Bronchial epithelial cell (primary cell): ENCODE measurements at places on chromosomes 4 and X.

DNA sequence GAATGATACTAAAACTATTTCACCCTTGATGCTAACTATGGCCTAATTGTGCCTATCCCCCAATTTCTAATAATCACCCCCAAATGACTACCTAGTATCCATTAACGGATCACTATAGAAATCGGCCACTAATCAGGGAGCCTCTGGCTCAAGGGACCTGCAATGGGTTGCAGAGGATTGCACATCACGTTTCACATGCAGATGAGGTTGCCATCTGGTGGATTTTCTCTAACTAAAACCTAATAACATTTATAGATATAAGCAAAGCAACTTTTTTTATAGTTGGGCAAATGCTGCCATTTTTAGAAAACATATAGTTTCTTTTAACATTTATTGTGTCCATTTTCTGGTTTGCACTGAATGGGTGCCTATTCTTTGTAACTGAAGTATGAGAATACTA lies 28.3 kb upstream of the ALG13 start:
- peak; percentile 22 for DNase-seq

DNA sequence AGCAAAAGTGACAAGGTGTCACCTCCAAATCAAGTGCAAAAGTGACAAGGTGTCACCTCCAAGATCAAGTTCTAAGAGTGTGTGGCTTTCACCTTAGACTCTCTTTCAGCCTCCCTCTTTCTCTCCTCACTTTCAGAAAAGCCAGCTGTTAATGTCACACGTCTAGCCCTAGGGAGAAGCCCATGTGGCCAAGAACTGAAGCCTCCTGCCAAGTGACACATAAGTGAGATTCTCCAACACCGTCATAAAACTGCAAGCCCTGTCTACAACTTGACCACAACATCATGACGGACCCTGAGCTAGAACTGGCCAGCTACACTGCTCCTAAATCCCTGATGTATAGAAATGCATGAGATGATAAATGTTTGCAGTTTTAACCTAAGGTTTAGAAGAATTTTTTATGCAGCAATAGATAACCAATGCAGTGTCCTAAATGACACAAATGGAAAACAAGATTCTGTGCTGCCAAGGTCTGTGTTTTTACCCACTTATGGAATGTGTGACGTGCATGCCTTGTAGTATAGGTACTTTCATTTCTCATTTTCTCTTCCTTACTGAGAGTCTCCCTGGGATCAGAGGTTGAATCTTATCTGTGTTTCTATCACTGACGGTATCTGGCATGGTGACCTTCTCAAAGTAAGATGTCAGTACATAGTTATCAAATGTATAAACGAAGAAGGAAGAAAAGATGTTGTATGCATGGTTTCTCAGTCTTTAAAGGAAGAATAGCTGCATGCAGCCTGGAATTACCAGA lies 25.0 kb downstream of the NLGN4X start:
- DNase-seq = no peak

DNA sequence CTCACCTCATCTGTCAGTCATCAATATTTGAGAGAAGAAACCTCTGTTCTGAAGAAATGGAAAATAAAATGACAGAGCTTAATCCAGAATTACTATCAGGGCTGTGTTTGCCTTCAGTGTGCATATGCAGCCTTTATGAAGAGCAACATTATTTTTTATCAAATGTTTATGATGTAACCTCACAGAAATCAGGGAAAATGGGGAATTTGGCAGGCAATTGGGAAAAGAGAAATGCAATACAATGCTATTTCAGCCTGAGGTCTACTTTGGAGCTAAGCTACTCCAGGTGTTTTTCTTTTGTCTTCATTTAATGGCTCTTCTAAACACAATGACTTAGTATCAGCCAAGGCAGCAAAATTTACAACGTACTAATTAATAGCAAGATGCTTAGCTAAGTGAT lies 241.1 kb upstream of the TET2 start:
- no peak for DNase-seq

GRCh38 chr4:146282657-146283056 lies 68.3 kb downstream of the REELD1 start:
- no peak for DNase-seq

DNA sequence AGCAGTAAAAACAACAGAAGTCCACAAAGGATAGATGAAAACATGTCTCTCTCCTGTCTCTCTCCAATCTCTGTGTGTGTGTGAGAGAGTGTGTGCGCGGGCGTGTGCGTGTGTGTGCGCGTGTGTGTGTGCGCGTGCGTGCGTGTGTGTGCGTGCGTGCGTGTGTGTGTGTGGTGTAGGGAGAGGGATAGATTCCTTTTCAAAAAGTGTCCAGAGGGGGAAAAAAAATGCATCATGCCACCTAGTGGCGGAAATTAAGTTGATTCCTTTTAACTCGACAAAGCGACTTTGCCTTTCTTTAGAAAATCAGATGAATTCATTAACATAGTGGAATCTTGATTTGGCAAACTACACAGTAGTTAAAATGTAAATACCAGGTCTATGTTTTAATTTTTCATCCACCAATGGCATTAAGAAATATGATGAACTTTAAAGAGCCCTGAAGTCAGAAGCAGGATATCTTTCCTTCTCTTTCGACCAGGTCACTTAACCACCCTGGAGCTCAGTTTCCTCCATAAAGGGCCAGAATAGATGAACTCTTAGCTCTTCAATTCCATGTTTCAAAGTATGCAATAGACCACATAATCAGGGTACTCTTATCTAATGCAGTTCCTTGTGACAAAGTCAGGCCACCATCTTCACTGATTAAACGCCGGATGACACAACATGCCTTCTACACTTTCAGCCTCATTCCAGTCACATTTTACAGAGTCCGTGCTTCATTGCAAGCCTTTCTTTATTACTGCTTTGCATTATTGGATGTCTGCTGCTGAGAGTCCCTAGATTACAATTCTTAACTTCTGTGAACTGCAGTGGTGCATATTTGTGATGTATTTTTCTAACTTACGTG lies 162.8 kb downstream of the FBXO8 start:
- peak; percentile 56 for DNase-seq

- DNase-seq = no peak
Observed at GRCh38 chrX:31269914-31270313, 198.1 kb upstream of the FTHL17 start.

DNA sequence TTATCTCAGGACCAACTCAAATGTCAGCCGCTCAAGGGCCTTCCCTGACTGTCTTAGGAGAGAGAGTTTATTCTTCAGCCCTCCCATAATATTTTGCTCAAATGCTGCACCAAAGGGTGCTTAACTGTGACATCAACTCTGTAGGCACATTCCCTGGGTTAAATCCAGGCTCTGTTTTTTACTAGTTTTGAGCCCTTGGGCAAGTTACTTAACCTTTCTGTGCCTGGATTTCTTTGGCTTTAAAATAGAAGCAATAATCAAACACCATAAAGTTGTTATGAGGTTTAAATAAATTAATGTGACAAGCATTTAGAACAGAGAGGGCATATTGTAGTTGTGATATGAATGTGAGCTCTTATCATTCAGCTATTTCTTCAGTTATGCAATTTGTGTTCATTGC lies 54.2 kb upstream of the LIMCH1 start:
- DNase-seq = no peak

DNA sequence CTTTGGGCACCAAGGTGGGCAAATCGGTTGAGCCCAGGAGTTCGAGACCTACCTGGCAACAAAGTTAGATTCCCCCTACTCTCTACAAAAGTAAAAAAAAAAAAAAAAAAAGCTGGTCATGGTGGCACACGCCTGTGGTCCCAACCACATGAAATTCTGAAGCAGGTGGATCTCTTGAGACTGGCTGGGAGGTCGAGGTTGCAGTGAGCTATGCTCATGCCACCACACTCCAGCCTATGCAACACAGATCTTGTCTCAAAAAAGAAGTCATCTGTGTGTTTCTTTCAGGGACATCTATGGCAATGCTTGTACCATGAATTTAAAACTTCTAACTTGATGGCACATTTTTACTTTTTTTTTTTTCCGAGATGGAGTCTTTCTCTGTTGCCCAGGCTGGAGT lies 55.3 kb downstream of the UGT2A2 start:
- no peak for DNase-seq

DNA sequence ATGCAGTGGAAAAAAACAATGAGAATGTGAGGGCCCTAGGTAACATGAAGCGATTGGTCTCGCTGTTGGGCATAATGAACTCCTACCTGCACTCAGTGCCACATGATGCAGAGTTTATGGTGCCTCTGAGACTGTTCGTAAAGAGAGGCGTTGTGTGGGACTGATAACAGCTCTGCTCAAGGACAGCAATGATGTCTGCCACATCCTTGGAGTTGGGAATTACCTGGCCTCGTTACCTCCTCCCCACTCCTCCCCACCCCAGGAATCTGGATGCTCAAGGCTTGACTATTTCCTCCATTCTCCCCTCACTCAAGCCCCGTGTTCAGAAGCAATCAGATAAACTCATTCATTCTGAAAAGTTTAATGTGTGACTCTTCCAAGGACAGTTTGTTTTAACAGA lies 148.0 kb upstream of the JADE1 start:
- no peak for DNase-seq

DNA sequence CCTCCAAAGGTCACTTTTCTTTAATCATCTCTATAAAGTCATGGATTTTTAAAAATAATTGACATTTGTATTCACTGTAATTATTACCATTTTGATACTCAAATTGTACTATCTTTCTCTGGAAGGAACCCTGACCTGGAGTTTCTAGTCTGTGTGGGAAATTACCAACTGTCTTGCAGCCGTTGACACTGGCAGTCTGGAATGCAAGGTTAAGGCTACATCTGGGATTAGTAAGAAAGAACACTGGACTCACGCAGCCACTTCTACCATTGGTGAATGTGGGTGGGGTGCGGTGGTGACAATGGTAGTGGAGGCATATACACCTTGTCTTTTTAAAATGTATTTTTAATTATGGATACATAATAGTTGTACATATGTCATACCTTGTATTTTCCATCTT lies 40.9 kb downstream of the EGF start:
- peak; percentile 21 for DNase-seq

DNA sequence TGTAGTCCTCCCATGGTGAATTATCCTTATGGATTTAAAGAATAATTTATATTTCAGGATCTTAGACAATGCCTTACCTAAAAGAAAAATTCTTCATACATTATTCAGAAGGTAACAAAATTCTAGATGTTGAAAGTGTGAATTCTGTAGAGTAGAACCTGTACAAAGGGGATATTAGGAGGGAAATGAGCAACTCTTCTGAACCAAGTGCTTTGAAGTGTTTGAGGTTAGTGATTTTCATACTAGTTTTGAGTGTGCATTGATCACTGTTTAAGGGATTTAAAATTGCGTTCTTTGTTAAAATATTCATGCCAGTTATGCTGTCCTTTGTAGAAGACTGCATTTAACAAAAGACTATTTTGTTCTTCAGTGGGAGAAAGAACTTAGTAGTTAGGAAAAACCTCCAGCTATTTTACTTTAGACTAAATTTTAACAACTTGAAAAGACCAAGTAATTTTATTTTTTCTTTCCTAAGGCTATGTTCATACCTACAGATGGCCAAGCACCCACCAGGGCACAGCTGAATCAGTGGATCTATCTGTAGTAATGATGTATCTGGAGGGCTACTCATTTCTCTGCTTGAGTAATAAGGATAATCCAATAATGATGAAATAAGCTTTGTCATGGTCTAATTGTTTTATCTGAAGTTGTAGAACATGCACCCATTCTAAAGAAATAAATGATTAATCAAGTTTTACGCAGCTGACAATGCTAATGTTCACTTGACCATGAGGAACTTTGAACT lies 134.3 kb upstream of the RPS6KA6 start:
- no peak for DNase-seq

GRCh38 chrX:2693113-2694002 lies 2.3 kb downstream of the CD99 start:
- no peak for DNase-seq

DNA sequence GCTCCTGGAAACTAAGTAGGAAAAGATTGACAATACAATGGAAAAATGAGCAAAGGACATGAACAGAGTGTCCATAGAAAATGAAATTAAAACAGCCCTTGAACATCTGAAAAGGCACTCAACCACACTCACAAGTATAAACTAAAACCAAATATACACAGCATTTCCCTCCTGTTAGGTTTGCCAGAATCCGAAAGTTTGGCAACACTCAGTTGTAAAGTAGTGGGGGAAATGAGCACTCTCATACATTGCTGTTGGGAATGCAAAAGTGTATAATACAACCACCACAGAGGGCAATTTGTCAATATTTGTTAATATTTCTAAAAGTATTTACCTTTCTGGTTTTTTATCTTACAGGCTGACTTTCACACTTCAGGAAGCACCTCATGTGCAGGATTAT lies 84.2 kb upstream of the TMEM164 start:
- DNase-seq = no peak

DNA sequence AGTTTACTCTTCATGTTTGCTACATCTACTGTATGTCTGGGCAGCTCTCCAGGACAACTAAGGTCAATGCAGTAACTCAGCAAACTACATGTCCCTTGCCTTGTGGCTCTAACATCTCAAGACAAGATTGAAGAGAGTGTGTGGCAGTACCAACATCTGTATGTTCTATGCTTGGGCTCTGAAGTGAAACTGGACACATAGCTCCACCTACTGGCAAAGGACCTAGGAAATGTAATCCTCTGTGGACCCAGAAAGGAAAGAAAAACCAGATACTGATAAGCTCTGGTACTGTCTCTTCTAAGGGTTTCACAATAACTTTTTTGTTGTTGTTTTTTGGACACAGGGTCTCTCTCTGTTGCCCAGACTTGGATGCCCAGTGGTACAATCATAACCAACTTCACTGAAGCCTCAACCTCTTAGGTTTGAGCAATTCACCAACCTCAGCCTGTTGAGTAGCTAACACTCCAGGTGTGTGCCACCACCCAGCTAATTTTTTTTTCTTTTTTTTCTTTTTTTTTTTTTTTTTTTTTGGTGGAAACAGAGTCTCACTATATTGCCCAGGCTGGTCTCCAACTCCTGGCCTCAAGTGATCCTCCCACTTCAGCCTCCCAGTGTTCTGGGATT lies 64.1 kb downstream of the QDPR start:
- DNase-seq = peak; percentile 68

GRCh38 chr4:11878241-11878640 lies 449.5 kb upstream of the HS3ST1 start:
- DNase-seq = no peak

- DNase-seq = no peak
Observed at GRCh38 chrX:50779694-50780093, 34.3 kb downstream of the SHROOM4 start.

DNA sequence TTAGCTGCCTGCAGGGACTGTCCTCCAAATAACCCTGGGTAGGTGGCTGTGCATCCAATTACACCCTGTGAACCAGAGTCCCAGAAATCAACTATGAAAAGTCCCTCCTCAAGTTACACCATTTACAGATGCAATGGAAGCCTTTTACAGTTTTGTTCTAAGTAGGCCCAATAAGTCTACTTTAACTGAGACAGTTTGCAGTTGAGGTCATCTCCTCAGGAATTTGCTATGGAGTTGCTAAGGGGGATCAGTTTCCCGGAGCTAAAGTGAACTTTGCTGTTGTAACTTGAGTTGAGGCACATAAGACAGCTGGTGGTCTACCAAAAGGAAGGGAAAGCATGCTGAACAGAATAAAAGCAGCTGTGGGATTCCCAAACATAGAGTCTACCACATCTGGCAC lies 121.6 kb upstream of the STK26 start:
- no peak for DNase-seq
